ENCODE measurements at places on chromosomes 12 and 14.

DNA sequence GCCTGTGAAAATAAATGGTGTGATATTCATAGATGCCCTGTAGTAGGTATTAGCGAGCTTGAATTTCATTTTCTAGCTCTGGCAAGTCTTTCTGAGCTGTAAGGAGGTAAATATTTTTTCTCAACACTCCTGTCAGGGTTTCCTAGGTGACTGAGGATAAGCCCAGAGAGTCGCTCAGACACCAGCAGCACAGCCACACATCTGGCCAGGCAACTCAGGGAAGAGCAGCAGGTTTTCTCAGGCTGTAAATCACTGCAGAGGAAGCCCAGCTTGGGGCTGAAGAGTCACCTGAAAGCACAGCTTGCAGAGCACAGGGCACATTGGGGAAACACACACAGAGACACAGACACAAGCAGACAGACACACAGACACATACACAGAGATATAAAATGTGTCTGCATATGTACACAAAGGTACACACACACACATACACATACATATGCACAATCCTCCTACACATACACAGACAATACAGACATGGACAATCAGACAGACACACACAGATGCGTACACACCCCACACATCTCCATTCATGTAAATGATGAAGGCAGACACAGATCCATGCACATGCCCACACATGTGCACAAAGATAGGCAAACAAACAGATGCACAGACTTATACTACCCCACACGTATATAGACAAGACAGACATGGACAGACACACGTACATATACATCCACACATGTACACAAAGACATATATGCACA, 232.0 kb upstream of the TMTC1 start:
- no peak for DNase-seq

DNA sequence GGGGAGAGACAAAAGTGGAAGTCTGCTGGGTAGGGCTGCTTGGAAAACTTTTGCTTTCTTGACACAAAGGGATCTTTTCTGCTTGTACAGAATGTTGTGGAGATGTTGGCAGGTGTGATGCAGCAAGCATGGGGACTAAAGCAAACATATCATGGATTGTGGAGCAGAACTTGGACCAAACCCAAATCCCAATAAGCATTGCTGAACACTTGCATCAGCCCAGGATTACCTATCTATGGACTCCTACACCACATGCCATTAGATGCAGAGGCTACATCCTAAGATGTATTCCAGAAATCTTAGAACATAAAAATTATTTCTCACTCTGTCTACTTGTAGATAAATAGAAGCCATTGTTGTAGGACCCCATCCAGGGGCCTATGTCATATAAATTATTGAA, 44.7 kb upstream of the RERG start:
- no peak for DNase-seq

GRCh38 chr14:26204728-26205479, 392.9 kb downstream of the NOVA1 start:
- no peak for DNase-seq

- DNase-seq = no peak
Measured at GRCh38 chr12:117499759-117500485, 138.5 kb upstream of the NOS1 start.

DNA sequence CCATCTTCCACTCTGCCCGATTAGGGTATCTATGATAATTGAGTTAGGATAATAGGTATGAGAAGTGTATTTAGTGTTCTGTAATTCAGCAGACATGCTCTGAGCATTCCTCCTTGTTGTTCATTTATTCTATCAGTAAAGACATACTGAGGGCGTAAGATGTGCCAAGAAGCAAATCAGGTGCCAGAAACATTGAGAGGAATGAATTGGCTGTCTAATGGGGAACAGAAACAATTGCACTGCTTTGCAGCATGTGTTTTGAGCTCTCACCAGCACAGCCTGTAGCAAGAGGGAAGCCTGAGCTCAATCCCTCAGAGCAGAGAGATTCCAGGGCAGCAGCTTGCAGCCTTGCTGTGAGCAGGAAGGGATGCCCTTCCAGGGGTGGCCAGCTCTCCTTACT, 589.3 kb downstream of the BCL11B start:
- no peak for DNase-seq

DNA sequence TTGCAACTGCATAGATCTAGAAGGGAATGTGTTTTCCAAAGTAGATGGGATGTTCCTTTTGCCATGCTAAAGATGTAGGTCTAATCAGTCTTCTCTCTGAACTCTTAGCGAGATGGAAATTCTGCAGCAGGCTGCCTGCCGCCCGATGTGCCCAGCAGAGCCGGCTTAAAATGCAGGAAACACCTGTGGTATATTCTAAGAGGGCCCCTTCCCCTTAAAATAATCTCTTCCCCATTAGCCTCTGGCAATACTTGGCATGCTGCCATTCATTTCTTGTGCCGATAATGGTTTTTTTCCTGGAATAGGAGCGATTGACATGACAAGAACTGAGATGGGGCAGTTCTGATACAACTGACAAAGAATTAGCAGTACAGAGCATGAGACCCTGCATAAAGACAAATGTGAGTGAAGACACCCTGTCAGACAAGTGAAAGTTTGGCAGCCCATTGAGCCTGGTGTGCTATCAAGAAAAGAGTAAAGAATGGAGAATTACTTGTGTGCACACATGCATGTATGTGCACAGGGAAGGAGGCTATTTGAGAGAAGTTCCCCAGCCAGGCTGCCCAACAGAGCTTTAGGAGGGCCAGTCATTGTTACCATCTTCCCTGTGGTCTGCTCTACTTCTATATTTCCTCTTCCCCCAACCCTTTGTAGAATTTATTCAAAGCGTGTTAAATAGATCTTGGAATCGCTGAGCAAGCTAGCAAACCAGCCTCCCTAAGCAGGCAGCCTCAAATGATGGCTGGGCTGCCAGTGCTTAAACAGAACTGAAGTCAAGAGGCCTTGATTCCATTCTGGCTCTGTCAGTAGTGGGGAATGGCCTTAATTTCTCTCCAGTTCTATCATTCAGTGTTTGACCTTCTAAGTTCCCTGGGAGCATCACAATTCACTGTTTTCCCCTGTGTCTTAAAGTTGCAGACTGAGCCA, 29.6 kb upstream of the NTF3 start:
- no peak for DNase-seq

DNA sequence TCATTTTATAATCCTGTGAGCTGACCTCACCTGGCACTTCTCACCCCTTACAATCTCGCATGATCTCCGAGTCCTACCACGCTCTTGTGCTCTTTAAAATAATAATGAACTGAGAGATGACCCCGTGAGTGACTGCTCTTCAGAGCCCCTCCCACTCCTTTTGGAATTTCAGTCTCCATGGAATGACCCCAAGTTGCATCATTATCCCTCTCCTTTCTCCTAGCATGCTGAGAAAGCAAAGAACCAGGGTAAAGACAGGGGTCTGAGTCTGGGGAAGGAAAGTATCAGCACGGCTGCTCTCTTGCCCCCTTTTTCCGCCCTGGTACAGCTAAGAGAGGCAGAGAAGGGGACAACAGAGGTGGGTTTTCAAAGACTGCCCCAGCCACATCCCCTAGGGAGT, 178.3 kb upstream of the PLEKHA5 start:
- no peak for DNase-seq

DNA sequence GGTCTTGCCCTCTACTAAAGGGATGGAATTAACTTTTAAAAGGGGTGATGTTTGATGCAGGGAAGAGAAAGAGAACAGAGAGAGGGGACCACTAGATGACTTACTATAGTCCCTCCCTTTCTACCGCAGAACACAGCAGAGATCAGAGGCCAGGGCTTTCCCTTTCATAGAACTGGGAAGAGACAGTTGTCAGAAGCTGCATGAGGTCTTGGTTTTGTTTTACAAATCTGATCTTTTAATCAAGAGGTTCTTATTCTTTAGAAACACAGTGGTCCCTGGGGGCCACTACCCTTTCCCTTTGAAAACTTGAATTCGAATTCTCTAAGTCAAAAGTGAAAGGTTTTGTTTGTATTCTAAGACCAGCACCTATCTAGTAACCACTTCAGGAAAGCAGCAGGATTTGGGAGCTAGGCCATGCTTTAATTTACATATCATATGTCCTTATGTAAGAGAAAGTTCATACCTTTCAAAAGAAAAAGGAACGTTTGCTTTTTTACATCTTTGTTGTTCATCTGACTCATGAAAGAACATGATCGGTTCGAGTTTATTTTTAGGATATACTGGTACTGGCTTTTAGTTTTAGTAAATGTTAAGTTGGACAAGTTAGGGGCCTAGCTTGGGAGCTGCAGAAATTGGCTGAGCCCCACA, 6.3 kb downstream of the FBXL14 start:
- no peak for DNase-seq
